ENCODE measurements at places on chromosomes 13 and 19. TPM values are rescaled to one million over a fixed set of nuclear protein-coding genes. Genes with fewer than 3 reads are reported as not detected.
A peak's percentile ranks its signal among the peaks of the same experiment; 100 is the strongest.

- no peak for DNase-seq
- H3K4me1 ChIP-seq, result peaks cover 8% of the 10 kb centered on the region
- H3K27me3 ChIP-seq, result no peaks in the 10 kb centered on the region
- H3K36me3 ChIP-seq, result no peaks in the 10 kb centered on the region
- H3K4me3 ChIP-seq, result no peak overlapping the region
Observed at GRCh38 chr13:20461860-20462532, 63.7 kb downstream of the CRYL1 start.

- H3K27ac ChIP-seq, result no peak overlapping the region
- H3K36me3 ChIP-seq, result no peaks in the 10 kb centered on the region
- H3K4me3 ChIP-seq, result no peak overlapping the region
- DNase-seq, result no peak
- no peaks in the 10 kb centered on the region for H3K4me1 ChIP-seq
Observed at GRCh38 chr13:99015606-99016490, 38.0 kb upstream of the DOCK9 start.

- H3K36me3 ChIP-seq, result no peaks in the 10 kb centered on the region
- peaks cover 16% of the 10 kb centered on the region for H3K4me1 ChIP-seq
- H3K27me3 ChIP-seq, result no peaks in the 10 kb centered on the region
- no peak within 1 kb of the TSS for H3K4me3 ChIP-seq
- DNase-seq, result no peak
- no peak within 1 kb of the TSS for H3K27ac ChIP-seq
Observed at GRCh38 chr19:45601524-45602374, at the start of gene GPR4. TSS of gene GPR4 (minus strand) at chr19:45602212. CDS start at chr19:45591866, 10,346 bp downstream.

DNA sequence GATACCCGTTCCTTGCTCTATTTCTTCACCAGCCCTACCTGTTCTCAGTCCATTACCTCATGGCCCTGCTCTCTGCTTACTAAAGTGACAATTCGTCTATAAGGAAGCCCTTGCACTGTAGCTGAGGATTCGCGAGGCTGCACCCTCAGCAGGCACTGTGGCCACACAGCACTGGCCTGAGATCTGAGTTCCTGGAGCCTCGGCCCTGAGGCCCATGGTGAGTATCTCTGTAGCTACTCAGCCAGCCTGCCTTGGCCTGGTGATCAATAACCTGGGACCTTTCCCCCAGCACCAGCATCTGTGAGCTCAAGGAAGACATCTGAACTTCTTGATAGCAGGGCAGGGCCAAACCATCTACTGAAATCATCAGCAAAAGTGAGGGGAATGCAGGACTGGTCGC, 90.7 kb downstream of the RGCC start:
- H3K27me3 ChIP-seq, result no peaks in the 10 kb centered on the region
- H3K4me1 ChIP-seq, result peaks cover 11% of the 10 kb centered on the region
- peak overlapping the region; percentile 59 for H3K27ac ChIP-seq

GRCh38 chr13:50844084-50844875, 788 bp upstream of the DLEU7 start:
- DNase-seq, result no peak
- H3K4me3 ChIP-seq, result no peak overlapping the region
- peaks cover 10% of the 10 kb centered on the region for H3K4me1 ChIP-seq
- H3K27me3 ChIP-seq, result no peaks in the 10 kb centered on the region
- no peaks in the 10 kb centered on the region for H3K36me3 ChIP-seq

DNA sequence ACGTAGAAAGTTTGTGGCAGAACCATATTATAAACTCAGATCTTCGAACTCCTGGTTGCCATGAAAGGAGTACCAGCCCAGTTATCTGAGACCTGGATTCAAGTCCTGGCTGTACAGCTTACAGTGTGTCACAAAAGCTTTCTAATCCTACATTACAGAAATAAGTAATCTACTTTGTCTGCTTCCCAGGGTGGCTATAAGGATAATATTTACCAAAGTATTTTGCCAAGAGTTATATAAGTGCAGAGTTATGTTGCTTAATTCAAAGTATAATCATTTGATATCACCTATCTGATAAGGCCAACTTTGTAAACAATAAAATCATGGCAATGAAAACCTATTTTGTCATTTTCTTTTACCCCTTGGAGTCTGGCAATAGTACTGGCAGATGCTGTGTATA, 381.6 kb downstream of the NDFIP2 start:
- H3K27ac ChIP-seq, result no peak overlapping the region
- no peak overlapping the region for H3K4me3 ChIP-seq

ATP4A gene
- not detected for total RNA-seq

ZNF583 gene
- total RNA-seq, result 2.6 TPM
